ENCODE measurements at places on chromosomes 5 and 9.

GRCh38 chr9:93869088-93869487 is 86.1 kb downstream of the BARX1 start:
- DNase-seq = no peak

GRCh38 chr9:115378241-115378640 is 260.3 kb upstream of the TNC start:
- no peak for DNase-seq

DNA sequence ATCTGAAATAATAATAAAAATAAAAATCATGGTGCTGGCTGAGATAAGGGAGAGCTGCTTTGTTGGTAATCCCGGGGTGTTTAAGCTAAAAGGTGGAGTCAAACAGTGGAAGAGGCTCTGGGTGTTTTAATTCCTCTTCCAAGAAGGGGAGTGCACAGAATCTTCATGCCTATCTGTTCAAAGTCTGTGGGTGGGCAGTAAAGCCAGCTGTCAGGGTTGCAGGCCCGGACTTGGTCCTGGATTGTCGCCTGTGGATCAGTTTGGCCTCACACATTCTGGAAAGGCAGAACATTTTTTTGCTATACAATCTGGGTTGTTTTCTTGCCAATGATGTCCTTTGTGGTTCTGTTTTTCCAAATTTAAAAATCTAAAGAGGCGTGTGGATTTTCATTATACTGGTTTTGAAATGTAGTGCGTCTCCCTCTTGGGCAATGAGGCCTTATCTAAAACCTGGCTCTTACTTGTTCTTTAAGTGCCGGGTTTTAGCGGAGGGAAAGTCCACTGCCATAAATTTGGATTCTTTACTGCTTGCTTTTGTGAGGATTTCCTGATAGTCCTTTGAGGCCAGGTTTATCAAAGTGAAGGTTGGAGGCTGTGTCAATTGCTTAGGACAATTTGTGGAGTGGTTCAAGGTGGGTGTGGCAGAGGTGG is 5.8 kb downstream of the ANKDD1B start:
- DNase-seq = no peak

GRCh38 chr5:128537221-128537999 is 635 bp downstream of the FBN2 start:
- no peak for DNase-seq

- no peak for DNase-seq
Measured at GRCh38 chr9:9173264-9173663, 1373.7 kb upstream of the DMAC1 start.

DNA sequence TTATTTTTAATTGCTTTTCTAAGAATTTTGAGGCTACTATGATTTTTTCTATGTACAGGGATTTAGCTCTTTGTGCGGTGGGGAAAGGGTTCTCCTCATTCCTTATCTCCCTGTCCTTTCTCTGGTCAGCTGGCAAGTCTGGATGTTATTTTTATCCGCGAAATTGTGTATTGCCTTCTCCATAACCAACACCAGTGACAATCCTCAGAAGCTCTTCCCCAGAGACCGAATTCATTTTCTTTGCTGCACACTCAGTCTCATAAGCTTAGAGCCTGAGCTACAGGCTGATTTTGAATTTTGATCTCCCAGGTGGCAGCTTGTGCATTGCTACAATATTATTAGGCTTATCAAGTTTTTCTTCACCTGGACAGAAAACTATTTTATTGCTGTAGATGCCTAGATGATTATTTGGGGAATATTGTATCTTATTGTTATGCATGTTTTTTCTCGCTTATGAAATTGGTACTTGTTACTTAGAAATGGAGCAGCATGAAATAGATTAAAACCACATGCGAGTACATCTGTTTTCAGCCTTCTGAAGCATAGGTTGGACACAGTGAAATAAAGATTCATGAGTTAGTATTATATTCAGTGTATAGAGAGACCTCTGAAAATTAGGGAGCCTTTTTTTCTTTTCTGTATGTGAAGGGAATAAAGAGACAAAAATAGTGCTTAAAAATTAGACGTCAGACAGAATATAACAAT is 27.3 kb downstream of the CPEB4 start:
- DNase-seq = no peak
